Germinal center (tissue), 1 donor: ENCODE measurements at places on chromosomes 1 and 21.

DNA sequence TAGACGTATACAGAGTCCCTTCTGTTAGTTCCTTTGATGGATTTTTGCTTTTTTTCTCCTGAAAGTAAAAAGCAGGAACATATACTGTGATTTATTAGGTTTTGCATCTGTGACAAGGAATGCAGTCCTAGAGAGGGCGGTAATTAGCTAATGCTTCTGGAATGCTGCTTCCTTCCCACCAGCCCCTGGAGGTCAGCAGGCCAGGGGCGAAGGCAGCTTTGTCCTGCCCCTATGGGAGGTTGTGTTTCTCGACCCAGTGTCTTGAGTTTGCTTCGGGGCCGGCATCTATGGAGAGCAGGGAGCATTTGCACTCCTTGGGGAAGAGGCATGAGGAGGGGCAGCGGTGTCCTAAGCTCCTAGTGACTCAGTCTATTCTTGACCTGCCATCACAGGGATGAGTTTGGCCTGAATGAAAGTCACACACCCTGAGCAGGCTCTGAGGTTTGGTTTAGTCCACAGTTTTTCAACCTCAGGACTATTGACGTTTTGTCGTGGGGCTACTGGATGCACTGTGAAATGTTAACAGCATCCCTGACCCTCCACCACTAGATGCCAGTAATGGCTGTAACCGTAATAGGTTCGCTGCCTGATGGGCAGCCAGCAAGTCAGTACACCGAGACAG lies 85.0 kb upstream of the KCNJ15 start:
- no peak for DNase-seq

- no peak for DNase-seq
Measured at GRCh38 chr1:100671601-100672000, 47.9 kb upstream of the VCAM1 start.

DNA sequence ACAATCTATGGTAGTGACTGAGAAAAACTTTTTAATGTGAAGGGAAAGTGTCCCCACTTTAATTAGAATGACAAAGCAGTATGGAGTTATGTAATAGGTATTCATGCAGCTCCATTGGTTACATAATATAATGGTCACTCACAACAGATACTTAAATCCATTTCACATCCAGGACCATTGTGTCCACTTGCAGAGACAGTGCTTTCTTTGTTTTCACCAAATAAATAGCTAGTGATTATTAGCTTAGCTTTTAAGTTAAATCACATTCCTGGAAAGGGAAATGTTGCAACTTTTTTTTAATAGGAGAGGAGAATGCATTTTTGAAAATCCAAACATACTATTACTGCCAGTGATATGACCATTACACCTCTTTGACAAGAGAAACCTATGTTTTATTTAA lies 22.9 kb downstream of the RGL1 start:
- no peak for DNase-seq

DNA sequence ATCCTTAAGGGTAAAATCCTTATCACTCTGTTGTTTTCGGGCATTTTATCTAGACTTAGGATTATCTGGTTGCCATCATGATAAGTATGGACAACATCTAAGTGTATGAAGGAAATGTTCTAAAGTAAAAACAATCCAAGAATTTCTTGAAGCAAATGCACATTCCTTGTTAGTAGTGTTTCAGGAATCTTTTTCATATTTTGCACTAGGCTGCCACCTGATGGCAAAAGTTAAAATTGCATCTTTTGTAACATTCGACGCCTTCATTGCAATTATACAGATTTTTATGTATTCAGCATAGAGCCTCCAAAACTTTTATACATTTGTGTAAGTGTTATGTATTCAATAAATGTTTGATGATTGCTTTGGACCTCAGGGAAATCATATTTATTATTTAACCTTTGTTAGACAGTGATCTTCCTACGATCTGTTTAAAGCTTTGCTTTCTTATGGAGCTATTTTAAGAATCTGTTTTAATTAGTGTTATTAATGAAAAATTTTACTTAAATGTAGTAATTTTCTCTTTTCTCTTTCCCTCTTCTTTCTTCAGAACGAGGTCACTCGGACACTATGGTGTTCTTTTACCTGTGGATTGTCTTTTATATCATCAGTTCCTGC lies 49.4 kb upstream of the KIAA1614 start:
- DNase-seq: peak; percentile 9

DNA sequence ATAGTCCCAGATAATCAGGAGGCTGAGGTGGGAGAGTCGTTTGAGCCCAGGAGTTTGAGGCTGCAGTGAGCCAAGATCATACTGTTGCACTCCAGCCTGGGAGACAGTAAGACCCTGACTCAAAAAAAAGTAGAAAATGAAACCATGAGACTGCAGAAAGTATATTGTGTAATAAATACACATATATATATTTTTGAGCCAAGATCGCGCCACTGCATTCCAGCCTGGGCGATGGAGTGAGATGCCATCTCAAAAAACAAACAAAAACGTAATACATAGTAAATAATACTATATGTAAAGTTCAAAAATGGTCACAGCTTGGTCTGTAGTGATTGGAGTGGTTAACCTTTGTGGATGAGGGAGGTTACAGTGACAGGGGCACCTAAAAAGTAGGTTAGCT lies 9.7 kb downstream of the BRDT start:
- DNase-seq: no peak

- no peak for DNase-seq
Measured at GRCh38 chr1:158552296-158552695, 1.9 kb downstream of the OR6Y1 start.

DNA sequence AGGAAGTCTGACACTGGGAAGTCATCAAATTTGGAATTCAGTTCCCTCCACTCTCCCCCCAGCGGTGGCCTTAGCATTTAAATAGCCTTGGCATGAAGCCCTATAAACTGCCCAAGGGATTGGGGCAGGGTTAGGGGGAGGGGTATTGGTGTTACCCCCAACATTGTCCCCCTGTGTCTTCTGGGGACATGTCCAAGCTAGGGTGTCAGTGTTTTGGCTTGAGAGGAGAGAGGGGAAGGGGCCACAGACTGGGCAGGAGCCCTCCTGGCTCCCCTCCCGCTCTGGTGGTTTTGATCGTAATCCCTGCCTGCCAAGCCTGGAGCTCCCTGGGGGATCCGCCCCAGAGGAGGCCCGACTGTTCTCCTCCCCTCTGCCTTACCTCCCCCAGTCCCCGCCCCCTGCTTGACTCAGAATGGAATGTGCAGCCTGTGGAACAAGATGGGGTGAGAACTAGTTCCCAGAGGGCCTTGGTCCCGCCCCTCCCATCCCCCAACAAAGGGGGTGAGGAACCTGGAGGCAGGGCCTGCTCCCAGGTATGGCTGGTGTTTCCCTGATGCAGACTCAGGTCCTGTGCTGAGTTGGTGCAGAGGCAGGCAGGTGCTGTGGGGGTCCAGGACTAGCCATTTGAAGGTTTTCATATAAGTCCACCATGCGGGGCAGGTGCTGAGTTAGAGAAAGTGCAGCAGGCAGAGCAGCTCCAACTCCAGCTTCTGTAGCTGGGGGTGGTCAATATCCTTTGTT lies 7.4 kb downstream of the SOX13 start:
- no peak for DNase-seq

- no peak for DNase-seq
Measured at GRCh38 chr1:43306688-43307457, 6.1 kb downstream of the TIE1 start.

DNA sequence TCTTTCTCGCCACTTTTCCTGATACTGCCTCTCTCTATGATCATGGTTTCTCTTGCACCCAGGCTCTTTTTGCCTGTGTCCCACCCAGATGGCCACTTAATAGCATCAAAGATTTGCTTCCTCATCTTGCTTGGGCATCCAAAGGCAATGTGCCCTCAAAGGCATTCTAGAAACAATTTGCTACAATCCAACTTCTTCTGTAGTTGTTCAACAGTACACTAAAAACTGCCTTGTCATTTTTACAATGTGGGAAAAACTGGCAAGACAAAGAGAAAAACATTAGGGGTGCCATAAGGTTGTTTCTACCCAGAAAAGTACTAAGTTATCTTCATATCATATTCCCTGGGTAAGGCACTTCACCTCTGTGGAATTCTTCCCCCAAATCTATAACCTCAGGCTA lies 16.5 kb upstream of the KLF18 start:
- DNase-seq: no peak

DNA sequence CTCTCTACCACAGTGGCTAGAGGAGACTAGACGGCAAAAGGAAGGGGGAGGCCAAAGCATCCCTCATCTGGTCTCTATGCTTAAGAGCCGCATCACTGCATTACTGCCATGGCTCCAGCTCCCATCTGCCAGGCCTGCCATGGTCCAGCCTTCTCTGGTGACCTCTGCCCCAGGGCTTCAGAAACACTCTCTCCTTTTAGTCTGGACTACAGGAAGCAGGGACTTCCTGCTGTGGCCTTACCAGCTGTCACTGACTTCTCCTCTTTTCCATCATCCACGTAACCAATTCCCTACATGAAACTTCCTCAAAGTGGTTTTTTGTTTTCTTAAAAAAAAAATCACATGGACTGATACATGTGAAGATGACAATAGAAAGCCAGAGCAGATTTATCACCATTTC lies 323.1 kb upstream of the NFIA start:
- DNase-seq: no peak

- no peak for DNase-seq
Measured at GRCh38 chr1:942411-942821, 16.6 kb downstream of the NOC2L start.

- no peak for DNase-seq
Measured at GRCh38 chr1:70140894-70141293, 64.5 kb downstream of the LRRC40 start.

DNA sequence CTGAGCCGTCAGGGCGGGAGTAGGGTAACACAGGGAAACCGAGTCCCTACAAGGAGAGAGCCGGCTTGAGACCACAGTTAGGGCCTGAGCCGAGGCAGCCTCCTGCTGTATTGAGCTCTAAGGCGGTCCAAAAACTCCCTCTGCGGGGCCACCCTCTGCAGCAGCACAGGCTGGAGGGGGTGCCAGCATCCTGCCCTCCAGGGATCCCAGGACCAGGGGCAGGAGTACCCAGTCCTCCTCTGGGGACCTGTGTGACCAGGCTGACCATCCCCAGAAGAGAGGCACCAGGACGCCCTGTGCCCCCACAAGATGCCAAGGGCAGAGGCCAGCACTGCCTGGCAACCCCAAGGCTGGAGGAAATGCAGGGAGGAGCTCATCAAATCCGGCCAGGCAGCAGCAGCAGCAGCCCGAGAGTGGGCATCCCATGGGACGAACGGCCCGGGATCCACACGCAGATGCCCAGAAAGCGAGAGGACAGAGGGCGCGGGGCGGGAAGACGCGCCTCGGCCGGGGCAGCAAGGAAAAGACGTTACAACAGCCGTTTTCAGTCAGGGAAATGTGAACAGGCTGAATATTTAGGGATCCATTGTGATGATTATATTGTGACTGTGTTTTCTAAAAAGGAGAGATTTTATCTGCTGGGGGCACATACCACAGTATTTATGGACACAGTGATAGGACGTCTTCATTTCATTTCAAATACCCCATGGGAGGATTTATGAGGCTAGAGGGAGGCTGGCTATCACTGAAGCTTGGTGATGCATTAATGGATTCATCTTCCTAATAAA lies 57.1 kb upstream of the COL18A1 start:
- DNase-seq: no peak

DNA sequence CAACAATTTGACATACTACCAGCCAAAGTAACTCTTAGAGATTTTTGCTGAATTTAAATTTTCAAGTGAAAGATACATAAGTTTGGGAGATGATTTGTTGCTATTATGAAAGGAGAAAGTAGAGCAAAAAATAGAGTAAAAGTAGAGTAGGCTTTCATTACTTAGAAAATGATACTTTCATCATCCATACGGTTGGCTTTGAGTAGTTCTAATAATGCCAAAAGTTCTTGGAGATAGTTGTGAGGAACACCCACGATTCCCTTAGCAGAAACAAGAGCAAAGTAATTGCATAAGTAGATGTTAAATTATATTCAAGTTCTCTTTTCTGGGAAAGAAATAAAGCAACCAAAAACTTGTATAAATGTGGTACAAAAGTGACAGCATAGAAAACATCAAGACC lies 95.0 kb upstream of the VAV3 start:
- DNase-seq: no peak

- DNase-seq: no peak
Measured at GRCh38 chr1:234549447-234550021, 60.4 kb downstream of the IRF2BP2 start.

DNA sequence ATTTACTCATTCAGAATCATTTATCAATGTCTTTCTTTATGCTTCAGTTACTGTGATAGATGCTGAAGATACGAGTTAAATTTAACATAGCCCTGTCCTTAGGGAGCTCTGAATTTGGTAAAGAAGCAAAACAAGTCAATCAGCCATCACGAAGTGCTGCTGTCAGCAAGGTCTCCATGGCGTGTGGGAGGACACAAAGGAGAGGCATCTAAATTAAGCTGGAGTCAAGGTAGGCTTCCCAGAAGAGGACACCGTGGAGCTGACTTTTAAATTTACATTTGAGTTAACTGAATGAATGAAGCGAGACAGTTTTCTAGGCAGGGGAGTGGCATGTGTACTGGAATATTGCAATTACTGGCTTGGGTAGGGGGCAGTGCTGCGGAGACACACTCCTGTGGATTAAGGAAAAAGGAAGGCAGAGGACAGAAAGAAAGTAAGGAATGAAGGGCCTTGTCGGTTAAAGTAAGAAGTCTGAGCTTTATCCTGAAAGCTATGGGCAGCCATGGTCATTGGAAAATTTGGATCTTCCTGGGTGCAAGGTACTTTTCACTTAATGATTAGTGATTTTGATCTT lies 41.3 kb upstream of the C1orf87 start:
- no peak for DNase-seq

DNA sequence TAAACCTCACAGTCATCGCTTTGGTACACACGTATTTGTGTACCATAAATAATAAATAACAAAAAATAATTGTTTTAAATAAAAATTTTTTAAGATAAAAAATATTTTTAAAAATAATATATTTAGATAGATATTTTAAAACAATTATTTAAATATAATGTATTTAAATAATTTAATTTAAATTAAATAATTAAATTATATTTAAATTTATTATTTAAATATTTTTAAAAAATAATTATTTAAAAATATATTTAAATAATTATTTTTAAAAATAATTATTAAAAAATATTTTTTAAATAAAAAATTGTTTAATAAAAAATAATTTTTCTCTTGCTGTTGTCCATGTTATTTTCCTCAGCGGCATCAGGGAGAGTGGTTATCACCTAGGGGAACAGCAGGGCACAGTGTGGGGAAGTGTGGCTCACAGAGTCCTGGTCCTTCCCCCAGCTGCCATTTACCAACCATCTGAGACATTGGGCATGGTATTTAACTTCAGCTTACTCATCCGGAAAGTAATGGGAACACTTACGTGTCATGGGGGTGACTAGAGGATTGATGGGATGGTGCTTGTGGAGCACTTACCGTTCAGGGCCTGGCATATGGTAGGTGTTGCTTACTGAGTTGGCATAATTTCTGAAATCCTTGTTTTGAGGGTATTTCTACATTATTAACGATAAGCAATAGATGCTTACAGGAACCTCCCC lies 92.9 kb upstream of the TSPAN2 start:
- no peak for DNase-seq

DNA sequence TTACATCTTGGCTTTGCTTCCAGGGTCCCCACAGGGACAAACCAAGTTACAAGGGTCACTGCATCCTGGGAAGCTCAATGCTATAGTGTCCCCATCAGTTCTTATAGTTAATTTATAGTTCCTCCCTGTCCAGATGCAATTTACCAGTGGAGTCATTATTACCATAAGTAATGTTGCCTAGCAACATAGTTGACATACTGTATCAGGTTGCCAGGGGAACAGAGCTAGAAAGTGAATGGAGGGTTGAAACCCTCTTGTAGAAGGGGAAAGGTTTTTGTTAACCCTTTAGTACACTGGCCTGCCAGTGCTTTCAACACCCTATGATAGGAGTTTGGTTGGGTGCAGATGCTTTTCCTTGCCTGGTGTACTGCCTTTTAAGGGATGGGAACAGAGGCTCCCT lies 34.3 kb upstream of the TTC4 start:
- DNase-seq: no peak
